Osteoblast (primary cell): ENCODE measurements at places on chromosomes 2 and 18.

GRCh38 chr2:201558665-201559064 lies 84.6 kb downstream of the TMEM237 start:
- no peak for DNase-seq

DNA sequence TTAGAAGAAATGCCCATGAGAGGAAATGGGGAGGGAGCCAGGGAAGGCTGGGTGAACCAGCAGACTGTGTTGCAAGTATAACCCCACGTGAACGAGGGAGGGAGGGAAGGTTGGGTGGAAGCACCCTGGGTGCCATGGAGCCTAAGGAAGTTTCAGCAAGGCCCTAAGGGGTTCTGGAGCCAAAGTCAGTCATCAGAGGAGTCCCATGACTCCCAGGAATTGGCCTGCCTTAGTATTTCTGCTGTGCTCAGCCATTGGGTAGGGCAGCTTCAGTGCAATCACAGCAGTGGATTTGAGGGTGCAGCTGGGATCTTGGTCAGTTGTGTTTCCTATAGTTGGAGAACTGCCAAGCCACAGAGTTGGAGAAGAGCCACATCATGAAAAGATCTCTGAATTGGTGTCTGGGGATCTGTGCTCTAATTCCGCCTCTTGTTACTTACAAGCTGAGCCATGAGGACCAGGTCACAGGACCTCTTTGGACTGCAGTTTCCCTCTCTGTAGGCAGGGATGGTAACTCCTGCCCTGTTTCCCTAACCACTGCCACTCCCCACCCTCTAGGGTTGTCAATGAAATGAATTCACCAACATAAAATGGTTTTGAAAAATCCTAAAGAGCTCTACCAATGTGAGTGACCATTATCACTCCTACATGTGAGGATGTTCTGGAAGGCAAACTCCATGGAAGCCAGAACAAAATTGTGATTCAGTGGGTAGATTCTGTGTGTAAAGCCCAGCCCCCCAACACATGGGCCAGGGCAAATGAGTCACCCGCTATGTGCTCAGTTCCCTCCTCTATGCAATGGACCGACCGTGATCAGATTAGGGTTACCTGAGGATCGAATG lies 108.9 kb downstream of the CLIP4 start:
- DNase-seq: peak; percentile 90

GRCh38 chr18:23784832-23785245 lies 95.6 kb downstream of the LAMA3 start:
- peak; percentile 82 for DNase-seq

- no peak for DNase-seq
Measured at GRCh38 chr2:167822690-167823465, 424.5 kb downstream of the STK39 start.

- no peak for DNase-seq
Measured at GRCh38 chr2:178412047-178412446, 38.9 kb downstream of the PRKRA start.

GRCh38 chr2:188527581-188527993 lies 235.9 kb downstream of the GULP1 start:
- DNase-seq: no peak

- no peak for DNase-seq
Measured at GRCh38 chr2:98643496-98644100, 35.2 kb downstream of the UNC50 start.

DNA sequence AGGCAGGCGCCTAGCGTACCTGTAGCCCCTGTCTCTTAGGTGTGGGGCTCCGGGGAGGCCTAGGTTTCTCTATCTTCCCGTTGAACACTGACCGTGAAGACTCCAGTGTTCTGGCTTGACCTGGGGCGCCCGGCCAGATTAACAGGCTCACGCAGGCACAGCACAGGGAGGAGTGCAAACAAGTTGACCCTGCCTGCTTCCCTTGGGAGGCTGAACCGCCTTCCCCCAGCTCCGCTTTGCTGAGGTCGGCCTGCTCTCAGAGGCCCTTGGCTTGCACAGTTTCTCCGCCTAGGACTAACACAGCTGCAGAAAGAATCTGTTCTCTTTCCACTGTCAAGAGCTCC lies 567 bp downstream of the PCYOX1 start:
- DNase-seq: peak; percentile 95

- DNase-seq: no peak
Measured at GRCh38 chr18:74248189-74248588, 43.6 kb downstream of the CYB5A start.

DNA sequence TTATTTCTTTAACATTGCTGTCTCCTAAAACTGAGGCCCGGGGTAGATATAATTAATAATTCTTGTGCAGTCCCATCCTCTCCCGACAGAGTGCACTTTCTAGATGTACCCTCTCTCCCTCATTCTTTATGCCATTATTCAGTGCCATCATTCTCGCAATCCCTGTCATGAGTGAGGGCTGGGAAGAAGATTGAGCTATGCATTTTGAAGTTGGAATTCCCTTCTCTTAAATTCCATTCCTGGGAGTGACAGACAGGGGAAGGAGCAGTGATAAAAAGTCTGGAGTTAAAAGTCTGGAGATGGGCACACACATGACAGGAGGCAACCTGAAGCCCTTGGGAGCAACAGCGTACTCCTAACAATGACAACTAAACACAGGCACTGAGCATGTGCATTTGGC lies 2.6 kb upstream of the KCNE4 start:
- no peak for DNase-seq

DNA sequence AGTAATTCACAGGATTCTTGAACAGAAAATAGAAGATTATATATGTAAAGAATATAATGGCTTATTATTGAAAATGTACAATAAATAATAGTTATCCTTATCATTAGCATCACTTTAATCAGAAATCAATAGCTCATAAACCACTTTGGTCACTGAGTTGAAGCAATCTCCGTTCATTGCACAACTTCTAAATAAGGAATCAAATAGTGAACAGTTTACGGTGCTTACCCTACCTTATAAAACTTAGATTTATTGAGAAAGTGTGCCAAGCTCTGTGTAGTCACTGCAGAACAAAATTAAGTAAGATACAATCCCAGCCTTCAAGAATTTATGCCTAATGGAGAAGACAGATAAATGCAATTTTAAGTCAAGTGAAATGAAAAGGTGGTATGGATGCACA lies 6.7 kb downstream of the VSNL1 start:
- no peak for DNase-seq

DNA sequence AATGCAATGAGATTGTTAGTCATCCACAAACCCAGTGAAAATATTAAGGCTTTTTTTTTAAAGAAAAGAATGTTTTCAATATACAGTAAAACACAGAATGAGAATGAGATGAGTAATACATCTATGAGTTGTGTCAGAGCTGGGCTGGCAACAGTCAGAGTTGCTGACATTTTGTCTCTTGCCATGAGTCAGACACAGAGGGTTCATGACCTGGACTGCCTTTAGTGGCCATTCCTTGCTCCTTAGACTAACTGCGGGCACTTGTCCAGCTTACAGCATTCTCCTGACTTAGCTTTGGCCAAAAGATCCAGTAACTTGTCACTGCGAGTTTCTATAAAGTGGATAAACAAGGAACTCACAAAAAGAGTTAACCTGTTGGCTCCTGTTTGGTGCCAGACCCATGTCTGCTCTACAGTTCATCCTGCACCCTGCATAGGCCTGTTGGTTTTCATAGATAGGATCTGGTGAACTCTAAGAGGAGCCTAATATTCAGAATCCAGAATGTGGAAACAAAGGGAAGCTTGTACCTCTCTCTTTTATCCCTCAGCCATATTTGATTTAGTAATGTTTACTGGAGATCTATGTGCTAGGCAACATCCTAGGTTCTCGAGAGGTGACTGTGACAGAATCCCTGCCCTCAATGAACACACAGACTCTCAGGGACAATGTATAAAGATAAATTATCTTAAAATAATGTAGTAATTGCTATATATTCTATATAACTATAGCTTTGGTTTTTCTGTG lies 391.5 kb upstream of the VWC2L start:
- DNase-seq: peak; percentile 76
